ENCODE measurements at places on chromosomes 2 and 18.

DNA sequence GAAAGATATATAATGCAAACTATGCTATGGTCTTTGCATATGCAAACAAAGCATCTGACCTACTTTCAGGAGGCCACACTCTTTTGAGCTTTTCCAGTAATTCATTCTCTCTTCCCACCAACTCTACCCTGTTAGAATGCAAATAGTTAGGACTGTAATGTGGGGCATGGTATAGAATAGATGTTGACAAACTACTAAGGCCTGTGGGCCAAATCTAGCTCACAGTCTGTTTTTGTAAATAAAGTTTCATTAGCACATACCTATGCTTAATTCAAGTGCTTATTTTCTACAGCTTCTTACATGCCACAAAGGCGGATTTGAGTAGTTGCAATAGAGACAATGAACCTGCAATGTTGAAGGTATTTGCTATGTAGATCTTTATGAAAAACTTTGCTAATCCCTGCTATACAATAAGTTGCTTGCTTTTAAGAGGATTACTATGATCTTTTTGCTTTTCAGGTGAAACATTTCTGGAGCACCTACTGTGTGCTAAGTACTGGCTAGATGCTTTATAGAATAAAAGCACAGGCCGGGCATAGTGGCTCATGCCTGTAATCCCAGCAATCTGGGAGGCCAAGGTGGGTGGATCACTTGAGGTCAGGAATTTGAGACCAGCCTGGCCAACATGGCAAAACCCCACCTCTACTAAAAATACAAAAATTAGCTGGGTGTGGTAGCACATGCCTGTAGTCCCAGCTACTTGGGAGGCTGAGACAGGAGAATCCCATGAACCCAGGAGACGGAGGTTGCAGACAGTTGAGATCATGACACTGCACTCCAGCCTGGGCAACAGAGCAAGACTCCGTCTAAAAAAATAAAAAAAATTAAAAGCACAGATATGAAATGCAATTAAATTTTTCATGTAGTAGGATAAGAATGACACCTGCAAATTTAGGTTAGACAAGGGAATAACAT is 267.8 kb downstream of the DPP10 start:
- DNase-seq, result no peak

DNA sequence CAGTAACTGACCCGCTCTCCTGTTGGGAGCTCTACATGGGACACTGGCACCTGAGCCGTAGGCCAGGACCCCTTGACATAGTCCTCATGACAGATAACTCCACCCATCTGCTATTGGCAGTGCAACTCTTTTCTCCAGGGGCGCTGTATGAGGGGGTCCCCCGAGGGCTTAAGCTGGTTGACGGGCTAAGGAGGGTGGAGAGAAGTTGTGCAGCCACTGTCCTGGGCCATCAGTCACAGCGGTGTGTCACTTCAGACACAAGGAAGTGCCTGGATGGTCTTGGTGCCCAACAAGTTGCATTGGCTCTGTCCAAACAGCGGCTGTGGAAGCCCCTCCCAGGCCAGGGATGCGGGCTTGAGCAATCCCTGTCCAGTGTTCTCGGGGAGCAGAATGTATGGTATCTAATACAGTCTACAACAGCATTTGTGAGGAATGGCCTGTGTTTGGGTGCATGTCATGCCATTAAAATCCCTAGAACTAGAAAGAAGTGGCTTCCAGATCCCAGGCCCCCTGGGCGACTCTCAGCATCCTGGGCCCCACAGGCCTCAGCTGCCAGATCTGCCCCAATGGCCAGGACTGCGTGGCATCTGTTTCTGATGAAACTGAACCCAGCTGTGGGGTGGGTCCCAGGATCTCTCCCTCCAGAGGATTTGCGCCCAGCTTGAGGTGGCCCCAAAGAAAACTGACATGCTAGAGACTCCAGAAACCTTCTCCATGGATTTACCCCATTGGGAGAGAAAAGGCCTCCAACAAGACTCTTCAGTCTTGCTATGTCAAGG is 23.3 kb downstream of the TTC32 start:
- DNase-seq, result no peak

DNA sequence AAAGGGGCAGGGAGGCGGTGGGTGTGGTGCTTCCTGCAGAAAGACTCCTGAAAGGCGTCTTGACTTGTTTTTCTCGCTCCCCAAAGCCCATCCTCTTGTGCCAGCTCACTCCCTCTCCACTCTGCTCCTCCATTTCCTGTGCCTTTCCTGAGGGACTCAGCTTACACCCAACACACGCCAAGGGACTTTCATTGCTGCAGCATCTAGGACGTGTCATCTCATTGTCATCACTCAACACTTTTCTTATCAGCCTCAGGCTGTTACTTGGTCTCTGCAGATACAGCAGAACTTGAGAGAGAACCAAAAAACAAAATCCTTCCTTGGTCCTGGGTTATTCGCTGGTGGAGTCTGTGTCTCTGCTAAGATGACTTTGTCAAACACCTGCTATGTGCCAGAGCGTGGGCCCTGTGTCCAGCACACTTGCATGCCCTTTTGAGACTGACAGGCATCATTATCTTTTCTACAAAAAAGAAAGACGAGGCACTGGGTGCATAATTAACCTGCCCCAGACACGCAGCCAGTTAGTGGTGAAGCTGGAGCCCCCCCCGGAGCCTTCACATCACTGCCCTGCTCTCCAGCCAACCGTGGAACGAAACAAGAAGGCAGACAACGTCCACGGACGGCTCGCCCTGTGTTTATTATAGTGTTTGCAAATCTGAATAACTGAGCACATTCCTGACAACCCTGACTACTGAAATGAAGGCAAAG is 261.7 kb upstream of the HDAC4 start:
- no peak for DNase-seq

DNA sequence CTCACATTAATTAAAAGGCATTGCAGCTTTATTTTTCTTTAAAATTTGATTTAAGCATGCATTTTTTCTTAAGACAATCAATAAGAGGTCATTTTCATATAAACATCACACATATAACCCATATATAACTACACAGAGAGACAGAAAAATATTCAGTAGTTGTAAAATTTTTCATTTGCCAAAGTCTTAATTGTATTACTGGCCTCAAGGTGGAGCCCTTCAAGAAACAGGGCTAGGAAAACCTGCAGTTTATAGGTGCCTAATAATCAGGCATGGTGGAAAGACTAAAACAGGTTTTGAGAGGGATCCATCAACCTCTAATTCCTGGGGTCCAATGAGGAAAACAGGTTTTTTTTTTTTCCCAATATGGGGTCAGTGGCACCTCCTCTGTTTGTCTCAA is 71.3 kb upstream of the ZNF804A start:
- DNase-seq, result no peak

GRCh38 chr2:136486115-136486514 is 279.2 kb upstream of the THSD7B start:
- no peak for DNase-seq

DNA sequence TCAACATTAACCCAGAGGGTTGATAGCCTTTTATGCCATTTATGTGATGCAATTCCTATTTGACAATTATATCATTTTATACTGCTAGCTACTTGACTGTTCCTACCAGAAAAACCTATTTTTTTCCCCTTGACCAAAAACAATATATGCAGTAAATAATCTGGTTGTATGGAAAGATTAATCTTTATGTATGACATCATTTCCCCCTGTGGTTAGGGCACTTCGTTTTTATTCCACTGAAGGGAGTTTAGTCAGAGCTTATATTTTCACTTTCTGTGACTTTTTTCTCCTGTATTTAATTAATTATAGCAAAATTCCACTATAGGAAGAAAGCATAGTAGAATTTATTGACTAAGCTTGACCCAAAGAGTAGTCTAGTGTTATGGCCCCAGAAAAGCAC is 107.6 kb downstream of the HAUS1 start:
- DNase-seq, result no peak

DNA sequence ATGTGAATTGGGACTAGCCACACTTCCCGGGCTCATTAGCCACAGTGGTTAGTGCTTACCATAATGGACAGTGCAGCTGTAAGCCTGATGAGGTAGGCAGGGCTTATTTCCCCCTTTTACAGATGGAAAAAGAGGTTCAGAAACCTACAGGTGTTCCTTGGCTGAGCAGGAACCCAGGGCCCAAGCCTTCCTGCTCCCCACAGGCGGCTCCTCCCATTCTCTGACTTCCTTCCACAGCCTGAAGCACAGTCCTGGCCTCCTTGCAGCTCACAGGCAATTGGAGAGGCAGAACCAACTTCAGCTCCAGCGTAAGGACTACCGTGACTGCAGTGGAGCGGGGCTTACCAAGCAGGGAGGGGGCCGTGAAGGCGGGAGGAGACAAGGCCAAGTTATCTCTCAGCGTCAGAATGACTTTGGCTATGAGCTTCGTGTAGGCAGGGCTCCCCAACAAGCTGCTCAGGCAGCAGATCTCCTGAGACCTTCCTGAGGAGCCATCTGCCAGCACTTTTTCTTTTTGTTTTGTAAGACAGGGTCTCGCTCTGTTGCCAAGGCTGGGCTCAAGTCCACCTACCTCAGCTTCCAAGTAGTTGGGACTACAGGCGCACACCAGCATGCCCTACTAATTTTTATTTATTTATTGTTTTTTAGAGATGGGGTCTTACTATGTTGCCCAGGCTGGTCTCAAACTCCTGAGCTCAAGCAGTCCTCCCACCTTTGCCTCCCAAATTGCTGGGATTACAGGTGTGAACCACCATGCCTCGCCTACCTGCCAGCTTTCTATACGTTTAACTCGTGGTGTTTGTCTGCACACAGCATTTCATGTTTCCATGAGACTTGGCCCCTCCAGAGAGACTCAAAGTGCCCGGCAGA is 34.2 kb upstream of the NT5DC4 start:
- DNase-seq, result no peak

DNA sequence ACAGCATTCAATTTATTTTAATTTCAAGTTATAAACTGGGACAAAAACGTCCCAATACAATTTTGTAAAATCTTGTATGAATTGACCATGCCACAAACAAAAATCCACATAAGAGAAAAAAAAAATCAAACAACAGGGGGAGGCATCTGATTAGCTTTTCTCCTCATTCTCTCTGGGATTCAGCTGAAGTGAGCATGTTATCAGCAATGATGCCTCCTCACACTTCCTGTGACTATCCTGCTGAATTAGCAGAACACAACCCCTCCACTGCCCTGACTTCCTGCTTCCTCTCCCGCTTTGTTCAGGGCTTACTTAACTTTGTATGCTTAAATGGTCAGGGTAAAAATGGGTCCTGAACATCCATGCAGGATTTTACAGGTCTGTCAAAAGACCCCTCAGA is 132.2 kb upstream of the ITGB6 start:
- DNase-seq, result no peak

GRCh38 chr2:213640738-213641425 is 356.6 kb downstream of the SPAG16 start:
- DNase-seq, result no peak

GRCh38 chr2:16038621-16039020 is 98.3 kb downstream of the MYCN start:
- no peak for DNase-seq

DNA sequence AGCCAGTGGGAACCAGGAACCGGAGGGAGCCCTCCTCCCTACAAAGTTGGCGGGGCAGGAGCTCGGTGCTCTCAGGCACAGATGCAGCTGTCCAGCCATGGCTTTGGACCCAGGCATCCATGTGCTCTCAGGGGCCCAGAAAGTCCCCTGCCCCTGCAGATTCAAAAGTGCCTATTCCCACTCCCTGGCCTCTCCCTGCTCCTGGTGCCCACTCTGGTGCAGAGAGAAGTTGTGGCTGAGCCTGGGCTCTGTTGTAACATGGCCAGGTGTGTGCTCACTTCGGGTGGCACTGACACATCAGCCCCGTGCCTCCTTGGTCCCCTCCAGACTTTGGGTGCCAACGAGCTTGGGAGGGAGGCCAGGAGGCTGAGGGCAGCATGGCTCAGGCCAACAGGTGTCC is 315.8 kb upstream of the KYNU start:
- no peak for DNase-seq

- no peak for DNase-seq
Observed at GRCh38 chr2:218317303-218317630, 25.0 kb upstream of the TMBIM1 start.

DNA sequence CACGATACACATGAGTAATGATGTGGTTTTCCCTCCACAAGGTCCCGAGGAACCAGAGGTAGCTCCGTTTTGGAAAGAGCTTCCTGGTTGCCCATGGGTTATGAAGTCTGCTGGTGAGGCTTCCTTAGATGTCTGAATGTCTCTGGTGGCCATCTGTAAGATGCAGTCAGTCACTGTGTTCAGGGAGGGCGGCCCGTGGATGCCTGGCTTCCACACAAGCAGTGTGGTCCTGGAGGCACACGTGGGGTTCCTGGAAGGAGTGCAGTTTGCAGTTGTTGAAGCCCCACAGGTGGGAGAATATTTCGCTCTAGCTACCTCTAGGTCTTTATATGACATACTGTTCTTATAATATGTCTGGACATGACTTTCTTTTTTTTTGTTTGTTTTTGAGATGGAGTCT is 209.0 kb downstream of the FAM210A start:
- no peak for DNase-seq

- DNase-seq, result no peak
Observed at GRCh38 chr2:187422282-187422681, 25.8 kb downstream of the CALCRL start.

- DNase-seq, result no peak
Observed at GRCh38 chr18:36386150-36386920, 88.8 kb downstream of the FHOD3 start.

- no peak for DNase-seq
Observed at GRCh38 chr2:38274286-38275276, 102.5 kb downstream of the ATL2 start.

DNA sequence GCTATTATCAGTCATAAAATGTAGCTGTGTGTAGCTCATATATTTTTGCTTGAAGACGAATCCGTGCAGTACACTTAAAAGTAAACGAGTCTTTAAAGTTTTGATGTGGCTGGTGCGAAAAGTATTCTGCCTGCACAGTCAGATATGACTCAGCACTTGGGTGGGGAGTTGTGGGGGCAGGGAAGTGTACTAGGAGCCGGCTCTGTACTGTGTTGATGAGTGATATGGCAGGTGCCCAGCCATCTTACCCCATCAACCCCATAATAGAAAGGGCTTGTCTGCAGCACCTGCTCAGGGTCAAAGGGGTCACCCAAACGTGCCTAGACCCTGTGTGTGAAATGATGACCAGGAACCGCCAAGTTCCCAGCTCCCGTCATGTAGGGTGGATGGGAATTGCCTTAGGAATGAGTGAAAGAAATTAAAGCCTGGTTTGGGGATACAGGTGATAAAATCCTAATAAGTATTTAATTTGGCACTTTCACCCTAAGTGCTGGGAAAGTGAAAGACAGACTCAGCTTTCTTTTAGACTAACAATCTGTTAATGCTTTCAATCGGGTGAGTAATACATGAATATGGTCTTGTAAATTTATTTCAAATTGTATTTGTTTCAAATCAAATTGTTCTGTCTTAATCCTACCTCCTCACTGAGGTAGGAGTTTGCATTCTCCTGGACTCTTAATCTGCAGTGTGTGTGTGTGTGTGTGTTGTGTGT is 48.0 kb downstream of the BCL2L11 start:
- no peak for DNase-seq

DNA sequence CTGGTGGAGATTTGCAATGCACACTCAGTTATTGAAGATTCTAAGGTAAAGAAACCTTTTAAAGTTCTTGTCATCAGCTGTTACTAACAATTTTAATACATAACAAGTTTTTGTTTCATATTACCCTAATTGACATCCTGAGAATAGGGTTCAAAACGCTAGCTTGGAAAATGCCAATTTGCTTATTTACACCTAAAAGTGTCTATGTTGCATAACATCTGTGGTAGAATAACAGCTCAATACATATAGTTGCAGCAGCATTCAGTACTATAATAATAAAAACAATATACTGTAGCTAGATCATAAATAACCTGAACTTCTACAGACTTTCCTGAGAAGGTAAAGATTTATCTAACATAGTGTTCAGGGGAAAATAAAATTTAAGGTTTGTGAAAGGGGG is 219.0 kb downstream of the OSR1 start:
- DNase-seq, result no peak

GRCh38 chr18:35337286-35337685 is 6.9 kb downstream of the ZNF24 start:
- no peak for DNase-seq
